Dorsolateral prefrontal cortex (tissue), 122 donors: ENCODE measurements at places on chromosomes 16 and 17. TPM values are rescaled to one million over a fixed set of nuclear protein-coding genes. Genes with fewer than 3 reads are reported as not detected.

The RECQL5 gene
- total RNA-seq: 32.8 TPM

The NPIPB5 gene
- 477 TPM for total RNA-seq

The AATK gene
- 281 TPM for total RNA-seq

The FAM171A2 gene
- 57.7 TPM for total RNA-seq

The ITGAD gene
- total RNA-seq: not detected

The TP53TG3F gene
- total RNA-seq: not detected

The MYH3 gene
- 6.9 TPM for total RNA-seq

The PIK3R6 gene
- 0.53 TPM for total RNA-seq

The TEKT5 gene
- total RNA-seq: 0.83 TPM

The FNDC8 gene
- not detected for total RNA-seq

The STX1B gene
- total RNA-seq: 383 TPM

The ATP1B2 gene
- 225 TPM for total RNA-seq

The KCNH4 gene
- 3.3 TPM for total RNA-seq

The NOD2 gene
- total RNA-seq: 0.55 TPM

GRCh38 chr16:49281843-49282642 lies 405 bp upstream of the CBLN1 start:
- DNase-seq: peak; percentile 86

GRCh38 chr16:87681981-87682570 lies 79.8 kb downstream of the JPH3 start:
- DNase-seq: no peak

- no peak for DNase-seq
Observed at GRCh38 chr17:46790216-46790615, 28.3 kb downstream of the WNT3 start.

- no peak for DNase-seq
Observed at GRCh38 chr17:8041249-8041928, 2.5 kb downstream of the ALOX15B start.

DNA sequence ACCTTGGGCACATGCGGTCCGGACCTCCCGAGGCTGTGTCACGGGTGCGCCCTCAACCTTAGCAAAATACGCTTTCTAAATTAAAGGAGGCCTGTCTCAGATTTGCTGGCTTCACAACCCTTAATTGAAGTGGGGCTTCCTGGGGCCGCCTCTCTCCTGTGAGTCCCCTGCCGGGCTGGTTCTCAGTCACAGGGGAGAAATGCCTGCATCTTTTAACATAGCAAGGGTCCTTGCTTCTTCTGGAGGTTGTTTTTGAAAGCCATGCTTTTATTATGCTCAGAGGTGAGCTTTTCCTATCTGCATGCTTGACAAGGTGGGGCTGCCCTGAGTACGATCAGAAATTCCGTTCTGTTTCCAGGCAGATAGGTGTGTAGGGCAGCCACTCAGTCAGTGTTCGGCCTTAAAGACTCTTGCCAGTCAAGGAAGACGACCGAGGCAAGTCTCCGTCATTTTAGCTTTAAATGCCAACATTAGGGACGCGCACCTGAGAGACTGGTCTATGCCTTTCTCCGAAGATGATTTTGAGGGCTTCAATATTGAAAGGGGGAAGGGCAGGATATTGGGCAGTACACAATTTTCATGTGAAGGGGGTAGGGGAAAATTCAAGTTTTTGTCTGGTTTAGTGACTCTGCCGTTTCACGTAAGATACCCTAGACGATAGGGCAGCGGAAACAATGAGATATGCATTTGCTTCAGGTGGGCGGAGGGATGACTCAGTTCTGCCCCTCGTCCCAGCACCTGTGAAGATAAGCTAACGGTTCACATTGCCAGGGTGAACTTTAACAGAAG lies 5.5 kb upstream of the SLC7A5 start:
- DNase-seq: no peak

GRCh38 chr17:83076938-83077337 lies 2.5 kb upstream of the METRNL start:
- DNase-seq: no peak

DNA sequence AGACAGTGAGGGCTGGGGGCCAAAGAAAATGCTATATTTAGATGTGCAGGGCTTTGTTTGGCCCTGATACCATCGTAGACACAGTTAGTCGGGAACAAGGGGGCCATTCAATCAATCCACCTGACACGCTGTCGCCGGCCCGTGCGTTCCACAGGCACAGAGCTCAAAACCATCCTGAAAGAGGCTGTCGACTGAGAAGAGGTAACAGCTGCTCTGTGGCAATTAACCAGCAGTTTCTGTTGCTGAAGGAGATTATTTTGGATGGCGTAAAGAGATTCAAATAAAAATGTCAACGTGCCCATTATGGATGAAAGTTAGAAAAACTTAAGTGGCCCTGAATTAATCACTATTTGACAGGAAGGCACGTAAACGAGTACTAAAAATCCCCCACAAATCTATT lies 276.2 kb upstream of the IRX5 start:
- no peak for DNase-seq

- DNase-seq: no peak
Observed at GRCh38 chr17:36752096-36752888, 150.9 kb downstream of the MRM1 start.

- DNase-seq: no peak
Observed at GRCh38 chr17:4541328-4542002, 13.7 kb downstream of the MYBBP1A start.

DNA sequence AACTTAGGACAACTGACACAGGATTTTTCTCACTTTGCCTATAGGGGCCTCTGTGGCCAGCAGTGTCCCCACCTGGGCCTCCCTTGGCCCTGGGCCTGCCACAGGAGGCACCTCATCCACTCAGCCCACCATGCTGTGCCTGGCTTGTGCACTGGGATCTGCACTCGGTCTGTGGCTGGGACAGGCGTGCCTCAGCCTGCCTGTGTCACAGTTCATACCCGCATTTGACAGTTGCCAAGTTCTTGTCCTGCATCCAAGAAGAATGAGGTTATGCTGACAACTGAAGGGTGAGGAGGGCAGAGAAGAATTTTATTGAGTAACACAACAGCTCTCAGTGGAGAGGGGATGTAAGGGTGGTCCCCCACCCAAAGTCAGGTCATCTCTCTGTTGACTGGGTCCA lies 36.0 kb downstream of the ZFP90 start:
- DNase-seq: no peak

GRCh38 chr16:3120435-3120834 lies 8.0 kb downstream of the ZNF205 start:
- DNase-seq: no peak

DNA sequence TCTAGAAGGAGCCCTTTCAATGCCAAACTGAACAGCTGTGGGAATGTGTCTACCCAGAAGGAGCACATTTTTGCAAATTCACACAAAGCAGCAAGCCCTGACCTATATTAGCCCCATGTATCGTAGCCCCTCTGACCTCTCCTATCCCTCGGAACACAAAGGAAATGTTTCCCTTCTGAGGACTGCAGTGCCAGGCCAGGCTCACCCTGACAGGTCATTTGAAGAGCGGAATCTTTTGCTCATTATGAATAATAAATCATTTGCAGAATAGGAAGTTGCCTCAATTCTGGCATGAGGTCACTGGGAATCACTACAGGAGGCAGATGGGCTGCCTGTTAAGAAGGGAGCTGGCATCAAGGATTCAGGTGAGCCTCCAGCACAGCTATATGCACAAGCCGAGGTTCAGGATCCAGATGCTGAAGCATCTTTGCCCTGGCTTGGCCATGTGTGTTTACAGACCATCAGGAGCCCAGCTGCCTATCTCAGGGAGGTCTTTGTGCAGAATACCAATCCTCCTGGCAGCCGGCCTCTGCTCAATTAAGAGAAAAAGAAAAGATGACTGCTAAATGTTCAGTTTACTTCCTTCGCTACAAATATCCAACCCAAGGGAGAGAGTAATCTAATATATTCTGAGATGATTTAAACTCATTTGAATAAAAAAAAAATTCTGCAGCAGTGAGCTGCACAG lies 119.4 kb downstream of the USP31 start:
- DNase-seq: no peak

DNA sequence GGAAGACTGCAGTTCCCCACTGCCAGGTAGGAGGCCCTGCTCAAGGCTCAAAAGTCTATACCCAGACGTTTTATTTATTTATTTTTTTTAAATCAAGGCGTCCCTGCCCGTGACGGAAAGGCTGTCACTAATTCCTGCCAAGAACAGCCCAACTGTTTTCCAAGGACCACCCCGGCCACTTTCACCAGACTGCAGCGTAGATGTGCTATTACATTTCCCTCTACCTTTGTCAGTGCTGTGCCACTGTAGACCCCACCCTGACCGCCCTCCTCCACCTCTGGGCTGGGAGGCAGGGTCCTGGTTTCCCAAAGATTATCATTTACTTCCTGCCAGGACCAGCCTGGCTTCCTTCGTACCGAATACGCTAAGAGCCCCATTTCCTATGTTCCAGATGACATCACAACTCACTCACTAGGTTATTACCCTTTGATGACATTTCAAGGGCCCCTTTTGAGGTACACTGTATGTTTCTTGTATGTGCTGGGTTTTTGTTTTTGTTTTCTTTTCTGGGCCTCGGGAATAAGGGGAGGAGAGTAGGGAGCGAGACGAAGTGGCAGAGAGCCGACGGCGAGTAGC lies 6.3 kb upstream of the RNF227 start:
- no peak for DNase-seq

- DNase-seq: no peak
Observed at GRCh38 chr16:55773859-55774549, 58.9 kb downstream of the CES1 start.

DNA sequence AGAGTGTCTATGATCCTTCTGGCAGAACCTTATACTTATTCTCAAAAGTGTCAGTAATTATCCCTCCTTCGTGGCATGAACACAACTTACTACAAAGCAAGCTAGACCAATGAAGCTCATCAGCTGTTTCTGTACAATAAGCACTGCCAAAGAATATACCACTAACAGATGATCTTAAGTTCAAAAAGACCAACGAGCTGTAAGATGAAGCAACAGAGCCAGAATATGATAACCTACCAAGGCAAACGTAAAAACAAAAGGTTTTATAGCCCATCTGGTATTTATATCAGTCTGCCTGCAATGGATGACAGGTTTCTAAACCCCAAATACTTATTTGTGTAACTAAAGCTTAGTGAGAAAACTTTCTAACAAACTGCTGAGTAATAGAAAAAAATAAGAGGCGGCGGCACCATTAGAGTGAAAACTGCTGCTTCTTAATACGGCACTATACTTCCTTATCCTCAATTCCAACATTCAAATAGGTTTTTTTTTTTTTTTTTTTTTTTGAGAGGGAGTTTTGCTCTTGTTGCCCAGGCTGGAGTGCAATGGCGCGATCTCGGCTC lies 22.1 kb downstream of the NME2 start:
- no peak for DNase-seq

- DNase-seq: no peak
Observed at GRCh38 chr16:51050377-51050706, 100.7 kb downstream of the SALL1 start.

GRCh38 chr16:52747088-52747595 lies 200.2 kb upstream of the TOX3 start:
- DNase-seq: no peak

DNA sequence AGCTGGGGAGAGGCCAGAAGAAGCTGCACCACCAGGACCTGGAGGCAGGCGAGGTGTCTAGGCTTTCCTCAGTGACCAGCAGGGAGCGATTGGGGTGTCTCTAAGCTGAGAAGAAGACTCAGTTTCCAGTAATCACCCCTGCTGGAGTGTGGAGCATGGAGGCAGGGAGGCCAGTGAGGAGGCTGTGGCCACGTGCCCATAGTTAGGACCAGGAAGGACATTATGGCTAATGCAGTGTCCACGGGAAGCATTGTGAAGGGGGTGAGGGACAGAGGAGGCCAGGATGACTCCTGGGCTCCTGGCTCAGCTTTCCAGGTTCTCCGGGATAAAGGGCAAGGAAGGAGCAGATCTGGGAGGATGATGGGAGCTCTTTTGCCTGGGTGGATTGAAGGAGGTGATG lies 5.7 kb downstream of the KRT13 start:
- DNase-seq: no peak

- DNase-seq: no peak
Observed at GRCh38 chr16:70683146-70683944, 2.5 kb downstream of the MTSS2 start.

GRCh38 chr16:81582655-81583441 lies 138.2 kb downstream of the CMIP start:
- DNase-seq: peak; percentile 87

- no peak for DNase-seq
Observed at GRCh38 chr17:63550817-63551639, 751 bp downstream of the DCAF7 start.

DNA sequence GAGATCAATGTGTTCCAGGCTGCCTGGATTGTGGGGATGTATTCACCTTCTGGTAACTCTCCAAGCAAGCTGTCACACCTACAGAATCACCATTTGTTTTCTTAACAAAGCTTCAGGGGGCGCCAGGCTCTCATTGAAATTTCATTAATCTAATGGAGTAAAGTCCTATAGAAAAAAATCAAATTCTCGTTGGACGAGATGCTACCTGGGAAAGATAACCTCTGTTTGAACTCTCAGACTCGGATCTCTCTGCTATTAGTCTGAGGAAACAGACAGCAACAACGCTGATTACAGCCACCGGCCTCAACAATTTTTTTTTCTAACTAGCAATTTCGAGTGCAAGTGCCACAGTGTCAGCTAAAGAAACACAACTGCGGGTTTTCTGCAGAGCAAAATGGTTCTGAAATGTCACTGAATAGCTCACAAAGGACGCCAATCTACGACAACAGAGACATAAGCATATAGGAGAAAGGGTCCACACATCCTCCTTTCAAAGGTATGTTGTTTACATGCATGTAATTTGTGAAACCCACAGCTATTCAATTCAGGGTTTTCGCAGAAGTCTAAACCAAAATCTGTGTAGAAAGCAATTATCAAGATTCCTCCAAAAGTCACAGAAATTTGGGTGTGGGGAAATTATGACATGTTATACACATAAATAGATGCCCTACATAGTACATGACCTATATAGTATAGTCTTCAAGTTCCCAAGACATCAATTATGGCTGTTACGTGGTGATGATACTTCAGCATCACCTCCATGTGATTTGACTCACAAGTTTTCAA lies 135.8 kb downstream of the SKAP1 start:
- no peak for DNase-seq

DNA sequence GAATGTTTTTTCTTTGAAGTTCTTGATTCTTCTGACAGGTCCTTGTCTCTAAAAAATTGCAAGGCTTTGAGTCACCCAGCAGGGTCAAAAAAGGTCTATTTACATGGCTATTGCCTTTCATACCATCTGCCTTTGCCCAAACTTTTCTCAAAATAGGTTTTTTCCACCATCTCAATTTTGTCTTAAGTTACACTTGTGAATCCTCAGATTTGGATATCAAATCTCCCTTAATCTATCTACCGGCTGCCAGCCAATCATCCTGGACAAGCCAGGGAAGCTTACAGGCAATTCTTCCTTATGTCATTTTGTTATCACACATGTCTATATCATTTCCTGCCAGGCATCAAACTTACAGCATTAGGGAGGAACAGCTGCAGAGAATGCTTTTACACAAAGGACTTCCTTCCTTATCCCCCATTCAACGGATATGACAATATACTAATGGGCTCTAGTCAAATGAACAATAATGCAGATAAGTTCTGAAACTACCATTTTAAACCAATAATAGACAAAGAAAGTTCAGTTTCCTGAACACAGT lies 104.1 kb upstream of the CORO6 start:
- no peak for DNase-seq

DNA sequence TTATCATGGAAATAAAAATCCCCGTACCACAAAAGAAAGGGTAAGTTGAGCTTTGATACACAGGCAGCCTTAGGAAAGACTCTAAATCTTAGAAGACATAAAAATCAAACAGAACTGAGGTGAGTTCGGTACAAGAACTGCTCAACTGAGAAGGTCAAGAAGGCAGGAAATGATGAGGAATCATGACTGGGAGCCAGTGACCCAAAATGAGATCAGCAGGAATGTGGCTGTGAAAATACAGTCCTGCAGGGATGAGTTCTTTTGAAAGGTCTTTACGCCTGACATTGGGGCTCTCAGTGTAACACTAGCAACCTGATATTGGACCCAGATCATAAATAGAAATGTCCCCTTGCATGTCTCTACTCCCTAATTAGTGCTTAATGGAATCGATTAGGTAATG lies 56.3 kb upstream of the CDH11 start:
- DNase-seq: no peak
